ENCODE measurements at places on chromosomes 2 and 18.

DNA sequence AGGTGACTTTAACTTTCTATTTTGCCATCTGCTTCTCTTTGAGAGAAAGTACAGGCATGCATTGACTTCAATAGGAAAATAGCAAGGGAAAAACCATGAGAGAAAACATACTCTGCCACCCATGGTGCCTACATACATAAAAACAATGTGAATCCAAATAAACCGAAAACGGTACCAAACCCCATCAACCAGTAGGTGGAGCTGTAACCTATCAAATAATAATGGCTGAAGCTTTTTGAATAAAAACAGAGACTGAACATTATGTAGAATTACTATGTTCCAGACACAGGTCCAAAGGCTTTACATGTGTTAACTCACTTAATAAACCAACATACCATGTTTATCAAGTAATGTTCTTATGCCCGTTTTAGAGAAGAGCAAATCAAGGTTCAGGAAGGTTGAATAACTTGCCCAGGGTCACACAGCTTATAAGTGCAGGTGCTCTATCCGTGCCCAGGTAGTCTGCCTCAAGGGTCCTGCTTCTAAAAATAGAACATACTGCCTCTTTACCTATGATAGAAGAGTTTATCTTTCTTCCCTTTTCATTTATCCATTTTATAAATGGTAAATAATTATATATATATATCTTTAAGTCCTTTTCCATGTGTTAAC lies 293.9 kb upstream of the SYT4 start:
- no peak for DNase-seq

GRCh38 chr2:109089602-109090300 lies 39.3 kb upstream of the SH3RF3 start:
- no peak for DNase-seq

DNA sequence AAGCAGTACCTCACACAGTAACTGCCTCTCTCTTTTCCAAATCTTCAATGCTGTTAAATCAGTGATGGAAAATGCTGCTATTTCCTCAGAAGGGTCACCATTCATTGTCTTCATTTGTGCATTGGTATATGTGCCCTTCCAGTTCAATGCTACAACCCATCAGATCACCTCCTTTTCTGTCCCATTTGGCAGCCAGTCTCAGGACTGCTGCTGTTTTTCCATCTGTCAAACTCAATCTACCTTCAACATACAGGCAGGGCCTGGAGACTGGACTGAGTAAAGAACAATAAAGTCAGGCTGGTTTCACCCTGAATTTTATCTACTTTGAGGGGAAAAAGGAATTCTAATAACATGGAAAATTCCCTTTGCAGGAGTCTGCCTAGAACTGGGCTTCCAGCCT lies 17.9 kb downstream of the ZNF385B start:
- DNase-seq, result no peak

DNA sequence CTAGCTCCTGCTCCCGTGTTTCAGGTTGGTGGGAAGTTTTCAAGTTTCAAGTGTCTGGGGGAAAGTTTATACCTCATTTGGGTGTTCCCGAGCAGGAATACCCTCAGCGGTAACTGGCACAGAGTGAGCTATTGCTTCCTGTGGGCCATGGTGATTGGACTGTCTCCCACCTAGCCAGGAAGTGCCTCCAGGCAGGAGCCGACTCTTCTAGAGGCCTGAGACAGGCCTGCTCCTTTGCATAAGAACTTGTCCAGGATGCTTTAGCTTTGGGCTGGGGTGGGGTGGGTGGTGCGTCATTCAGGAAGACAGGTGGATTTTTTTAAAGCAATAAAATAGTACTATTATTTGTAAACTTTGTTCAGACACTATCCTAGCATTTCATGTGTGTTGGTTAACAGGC lies 23.5 kb upstream of the DNMT3A start:
- DNase-seq, result no peak

- no peak for DNase-seq
Observed at GRCh38 chr2:190655113-190655512, 6.2 kb downstream of the NAB1 start.

DNA sequence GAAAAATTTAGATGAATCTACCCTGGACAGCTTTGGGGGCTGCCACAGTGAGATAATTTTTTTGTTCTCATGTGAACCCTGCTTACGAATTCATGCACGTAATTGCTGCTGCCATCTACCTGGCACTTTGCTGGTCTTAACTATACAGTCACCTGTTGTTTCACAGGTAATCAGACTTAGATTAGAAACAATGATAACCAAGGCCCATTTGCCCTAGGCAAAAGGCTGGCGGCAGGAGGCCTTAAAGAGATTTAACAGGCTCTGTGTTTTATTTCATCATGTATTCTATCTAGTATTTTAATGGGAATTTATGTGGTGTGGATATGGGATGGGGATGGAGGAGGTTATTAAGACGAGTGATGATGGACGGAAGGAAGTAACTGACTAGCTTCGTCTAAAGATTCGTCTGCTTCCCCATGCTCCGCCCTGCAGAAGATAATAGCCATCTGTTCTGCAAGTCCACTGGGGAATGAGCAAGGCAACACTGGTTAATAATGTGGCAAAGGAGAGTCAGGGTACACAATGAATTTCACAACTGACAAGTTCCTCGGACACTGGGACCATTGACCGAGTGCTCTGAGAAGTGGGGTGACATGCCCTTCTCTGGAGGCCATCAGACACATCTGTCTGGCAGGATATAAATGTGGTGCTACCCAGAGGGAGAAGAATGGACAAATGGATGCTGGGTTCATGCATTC lies 291.8 kb upstream of the TNP1 start:
- no peak for DNase-seq

GRCh38 chr2:102522890-102523289 lies 49.9 kb downstream of the SLC9A4 start:
- no peak for DNase-seq

DNA sequence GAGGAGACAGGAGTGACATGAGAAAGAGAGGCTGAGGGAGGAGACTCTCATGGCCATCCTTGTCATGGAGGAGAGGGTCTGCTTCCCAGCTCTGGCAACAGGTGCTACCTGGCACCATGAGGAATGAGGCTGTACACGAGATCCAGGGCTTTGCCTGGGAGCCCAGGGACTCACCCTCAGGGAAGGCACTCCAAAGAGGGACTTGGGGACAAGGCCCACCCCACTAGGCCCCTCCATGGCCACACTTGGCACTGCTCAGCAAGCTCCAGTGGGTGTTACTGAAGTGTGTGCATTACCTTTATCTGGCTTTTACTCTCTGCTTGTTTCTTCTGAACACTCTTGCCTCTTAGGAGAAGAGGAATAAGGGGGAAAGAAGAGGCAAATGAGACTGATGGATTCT lies 2.7 kb downstream of the CFAP65 start:
- DNase-seq, result no peak

- DNase-seq, result no peak
Observed at GRCh38 chr2:63831176-63831575, 10.5 kb upstream of the UGP2 start.

GRCh38 chr2:233801357-233802131 lies 23.4 kb downstream of the MROH2A start:
- no peak for DNase-seq

GRCh38 chr18:79538635-79539034 lies 141.0 kb upstream of the CTDP1 start:
- DNase-seq, result no peak

DNA sequence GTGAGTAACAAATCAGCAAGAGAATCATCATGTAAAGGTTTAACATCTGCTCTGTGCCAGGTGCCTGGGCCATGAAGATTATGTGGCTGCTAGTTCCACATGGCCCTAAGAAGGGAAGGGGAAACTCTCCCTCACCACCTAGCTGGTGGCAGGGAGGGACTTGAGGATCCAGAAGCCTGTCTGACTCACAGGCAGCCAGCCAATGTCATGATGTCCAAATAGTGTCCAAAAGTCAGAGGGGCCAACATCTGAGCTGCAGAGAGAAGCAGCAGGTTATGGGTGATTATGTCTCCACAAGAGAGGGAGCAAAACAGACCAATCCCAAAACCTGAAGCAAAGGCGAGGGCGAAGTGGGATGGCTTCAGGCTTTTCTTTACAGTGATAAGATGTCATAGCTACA lies 61.9 kb upstream of the SPP2 start:
- no peak for DNase-seq

- no peak for DNase-seq
Observed at GRCh38 chr2:102256874-102257462, 54.4 kb upstream of the IL1RL1 start.

DNA sequence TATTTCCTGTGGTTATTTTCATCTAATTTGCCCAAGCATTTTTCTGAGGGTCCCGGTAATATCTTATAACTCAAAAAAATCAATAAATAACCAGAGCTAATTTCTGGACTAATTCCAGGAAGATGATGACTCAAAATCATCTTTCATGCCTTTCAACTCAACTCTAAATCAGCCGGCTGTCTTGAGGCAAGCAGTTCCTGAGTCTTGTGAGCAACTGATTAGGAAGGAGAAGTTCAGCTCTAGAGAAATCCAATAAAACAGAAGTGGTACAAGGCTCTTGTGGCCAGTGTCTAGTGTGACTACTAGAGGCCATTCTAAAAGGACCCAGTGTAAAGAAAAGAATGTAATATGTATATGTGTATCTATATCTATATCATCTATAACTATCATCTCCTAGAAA lies 890.4 kb downstream of the TRIB2 start:
- DNase-seq, result no peak

- no peak for DNase-seq
Observed at GRCh38 chr18:48994044-48994651, 43.4 kb upstream of the SMAD7 start.

DNA sequence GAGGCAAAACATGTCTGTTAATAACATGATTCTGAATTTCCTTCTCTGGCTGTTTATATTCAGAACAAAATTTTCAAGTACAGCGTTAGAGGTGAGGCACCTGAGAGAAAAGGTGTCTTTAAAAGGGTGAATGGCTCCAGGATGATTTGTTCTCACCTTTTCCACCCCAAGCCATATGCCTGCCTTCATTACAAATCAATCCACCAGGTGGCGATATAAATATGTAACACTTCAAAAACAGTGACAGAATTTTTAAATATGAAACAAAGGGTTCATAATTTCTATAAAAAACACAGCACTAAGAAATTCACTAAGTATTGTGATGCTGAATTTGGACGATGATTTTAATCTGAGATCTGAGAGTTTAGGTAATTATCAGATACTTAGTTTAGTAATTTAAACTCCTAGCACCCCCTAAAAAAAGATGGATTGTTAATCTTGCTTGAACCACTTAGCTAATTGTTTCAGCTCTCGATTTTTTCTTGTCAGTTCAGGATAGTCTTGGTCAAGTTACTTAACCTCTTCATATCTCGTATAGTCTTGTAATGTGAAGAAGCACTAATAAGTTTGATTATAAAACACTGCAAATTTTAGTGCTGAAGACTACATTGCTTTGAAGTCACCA lies 528.8 kb downstream of the CPS1 start:
- DNase-seq, result no peak

- DNase-seq, result no peak
Observed at GRCh38 chr2:240812721-240813120, 7.3 kb downstream of the KIF1A start.

DNA sequence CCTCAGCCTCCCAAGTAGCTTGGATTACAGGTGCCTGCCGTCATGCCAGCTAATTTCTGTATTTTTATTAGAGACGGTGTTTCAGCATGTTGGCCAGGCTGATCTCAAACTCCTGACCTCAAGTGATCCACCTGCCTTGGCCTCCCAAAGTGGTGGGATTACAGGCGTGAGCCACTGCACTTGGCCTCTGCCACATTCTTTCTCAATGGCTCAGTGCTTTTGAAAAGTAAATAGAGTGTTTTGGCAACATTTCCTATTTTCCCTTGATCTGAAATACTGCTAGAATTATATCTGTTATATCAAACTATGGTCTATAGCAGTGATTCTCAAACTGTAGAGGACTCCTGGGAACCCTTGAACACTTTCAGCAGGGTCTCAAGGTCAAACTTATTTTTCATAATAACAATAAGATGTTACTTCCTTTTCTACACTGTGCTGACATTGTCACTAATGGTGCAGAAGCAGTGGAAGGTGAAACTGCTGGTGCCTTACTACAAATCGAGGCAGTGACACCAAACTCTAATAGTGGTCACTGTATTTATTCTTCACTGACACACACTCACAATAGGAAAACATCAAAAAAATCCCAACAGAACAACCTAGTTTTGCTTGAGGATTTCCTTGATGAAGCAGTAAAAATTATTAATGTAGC lies 10.6 kb downstream of the DAW1 start:
- DNase-seq, result no peak

- DNase-seq, result no peak
Observed at GRCh38 chr2:240432430-240432819, 3.0 kb upstream of the GPC1 start.

GRCh38 chr2:138157372-138157771 lies 193.1 kb downstream of the HNMT start:
- no peak for DNase-seq

DNA sequence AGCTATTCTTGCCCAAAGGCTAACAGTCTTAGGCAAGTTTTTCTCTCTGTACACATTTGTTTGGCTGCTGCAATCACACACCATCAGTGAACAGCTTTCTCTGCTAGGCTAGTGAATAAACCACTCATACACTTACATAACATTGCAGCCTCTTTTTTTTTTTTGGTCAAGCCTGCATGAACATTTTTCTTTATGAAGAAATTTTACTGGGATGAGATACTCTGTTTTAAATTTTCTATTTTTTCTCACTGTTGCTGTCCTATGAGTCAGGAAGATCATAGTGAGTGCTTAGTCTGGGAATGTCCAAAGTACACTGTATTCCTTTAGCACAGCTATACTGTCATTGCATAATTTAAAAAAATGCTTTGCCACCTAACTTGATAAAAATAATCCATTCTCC lies 58.5 kb downstream of the ROCK1 start:
- no peak for DNase-seq

DNA sequence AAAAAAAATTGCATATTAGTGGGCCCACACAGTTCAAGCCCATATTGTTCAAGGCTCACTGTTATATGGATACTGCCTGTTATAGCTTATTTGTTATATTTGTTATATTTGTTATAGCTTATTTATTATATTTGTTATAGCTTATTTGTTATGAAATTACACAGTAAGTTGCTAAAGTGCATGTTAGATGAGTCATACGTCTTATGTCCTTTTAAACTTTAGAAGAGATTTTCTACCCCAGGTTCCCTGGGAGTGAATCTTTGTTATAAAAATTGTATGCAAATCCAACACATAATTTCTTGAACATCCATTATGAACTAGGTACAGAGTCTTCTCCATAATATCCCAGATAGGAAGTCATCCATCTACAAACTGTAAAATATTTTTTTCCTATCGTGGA lies 22.1 kb downstream of the HTR2B start:
- DNase-seq, result no peak

DNA sequence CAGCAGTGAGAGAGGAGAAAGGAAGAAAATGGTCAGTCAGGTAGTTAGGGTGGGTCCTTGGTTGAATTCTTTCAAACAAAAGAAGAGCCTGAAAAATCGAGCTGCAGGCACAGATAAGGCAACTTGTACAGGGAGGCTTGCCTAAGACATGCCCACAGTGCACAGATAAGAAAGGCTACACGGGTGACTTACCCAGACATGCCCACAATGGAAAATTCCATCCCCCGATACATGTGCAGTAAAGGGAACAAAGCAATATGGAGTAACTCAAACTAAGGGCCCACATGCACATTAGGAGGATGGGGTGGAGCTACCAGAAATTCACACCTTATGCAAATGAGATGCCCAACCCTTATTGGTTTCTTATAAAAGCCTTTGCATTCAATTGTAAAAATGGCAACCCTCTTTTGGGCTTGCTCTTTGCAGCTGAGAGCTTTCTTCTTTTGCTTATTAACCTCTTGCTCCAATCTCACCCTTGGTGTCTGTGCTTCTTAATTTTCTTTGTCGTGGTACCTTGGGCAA lies 110.3 kb upstream of the RMP24 start:
- no peak for DNase-seq

- no peak for DNase-seq
Observed at GRCh38 chr2:121074293-121074932, 210.6 kb downstream of the TFCP2L1 start.

- DNase-seq, result no peak
Observed at GRCh38 chr2:198657512-198658121, 800.1 kb downstream of the SATB2 start.

Data from stimulated activated CD8-positive, alpha-beta memory T cell treated with anti-CD3 and anti-CD28 coated beads, Interleukin-7, amount 100 ng/mL, for 1 hour (primary cell).